ENCODE measurements at places on chromosomes 5 and 9.

DNA sequence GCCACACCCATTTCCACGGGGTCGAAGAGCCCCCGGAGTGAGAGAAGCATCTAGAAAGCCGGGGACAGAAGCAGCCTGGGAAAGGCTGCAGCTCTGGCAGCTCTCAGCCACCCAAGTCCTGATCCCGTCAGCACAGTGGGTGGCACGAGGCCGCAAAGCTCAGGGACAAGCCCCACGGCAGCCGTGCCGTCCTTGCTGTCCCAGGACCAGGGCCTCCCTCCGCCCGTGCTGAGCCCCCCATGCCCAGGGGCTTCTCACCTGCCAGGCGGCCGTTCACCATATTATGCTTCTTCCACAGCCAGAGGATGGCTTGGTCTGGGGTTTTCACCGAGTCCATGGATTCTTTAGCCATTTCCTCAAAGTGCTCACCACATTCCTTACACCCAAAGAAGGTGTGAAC lies 6.1 kb upstream of the LHX3 start:
- no peak for DNase-seq

DNA sequence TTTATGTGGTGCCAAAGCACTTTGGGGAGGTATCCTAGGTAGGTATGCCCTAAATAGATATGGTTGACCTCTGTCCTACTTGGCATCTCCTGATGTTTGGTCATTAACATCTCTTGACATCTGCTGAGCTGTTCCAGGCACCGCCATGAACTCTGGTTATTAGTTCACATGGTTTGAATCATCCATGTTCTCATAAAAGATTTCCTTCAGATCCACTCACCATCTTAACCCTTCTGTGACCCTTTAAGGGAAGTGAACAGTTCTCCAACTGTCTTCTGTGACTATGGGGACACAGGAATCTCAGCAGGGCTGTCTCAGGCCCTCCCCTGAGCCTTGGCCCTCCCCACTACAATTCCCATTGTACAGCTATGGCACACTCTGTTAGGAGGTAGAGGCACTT lies 167.7 kb downstream of the CDH6 start:
- no peak for DNase-seq

GRCh38 chr9:437066-437465 lies 222.4 kb downstream of the DOCK8 start:
- no peak for DNase-seq

DNA sequence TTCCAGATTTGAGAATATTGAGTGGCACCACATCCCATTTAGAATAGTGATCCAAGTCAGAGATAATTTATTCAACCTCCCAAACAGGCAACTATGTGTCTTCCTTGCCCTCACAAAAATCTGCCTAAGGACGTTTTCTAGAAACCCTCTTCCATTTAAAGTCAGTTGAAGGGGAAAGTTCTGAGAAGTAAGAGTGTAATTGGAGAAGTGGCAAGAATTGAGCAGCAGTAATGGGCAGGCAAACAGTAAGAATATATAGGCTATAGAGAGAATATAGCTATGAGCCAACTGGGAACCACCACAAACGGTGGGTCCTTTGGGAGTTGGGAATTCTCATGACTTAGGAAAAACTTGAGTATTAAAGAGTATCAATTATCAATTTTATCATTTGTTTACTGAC lies 31.1 kb upstream of the CETN3 start:
- no peak for DNase-seq

DNA sequence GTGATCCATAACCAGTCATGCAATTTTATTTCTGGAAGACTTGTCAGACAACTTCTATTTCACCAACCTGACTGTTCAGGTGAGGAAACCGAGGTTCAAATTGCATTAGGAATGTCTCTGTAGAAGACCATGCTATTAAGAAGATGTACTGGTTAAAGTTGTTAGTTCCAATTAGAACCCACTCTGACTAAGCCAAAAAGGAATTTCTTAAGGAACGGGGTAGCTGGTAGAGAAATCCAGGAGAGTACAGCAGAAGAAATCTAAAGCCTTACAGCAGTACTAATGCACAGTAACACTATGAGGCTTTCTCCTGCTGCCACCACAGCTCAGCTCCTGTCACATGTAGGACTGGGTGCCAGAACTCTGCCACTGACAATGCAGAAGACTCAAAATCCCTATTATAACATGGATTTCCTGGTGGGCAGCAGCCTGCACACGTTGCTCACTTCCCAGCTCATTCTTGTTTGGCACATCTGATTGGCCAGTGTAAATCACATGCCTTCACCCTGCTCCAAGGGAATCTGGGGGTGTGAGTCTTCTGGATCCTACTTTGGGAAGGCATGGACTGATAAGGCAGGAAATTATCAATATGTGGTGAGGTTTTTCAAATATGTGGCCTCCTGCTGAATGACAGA lies 37.1 kb downstream of the CAST start:
- no peak for DNase-seq

DNA sequence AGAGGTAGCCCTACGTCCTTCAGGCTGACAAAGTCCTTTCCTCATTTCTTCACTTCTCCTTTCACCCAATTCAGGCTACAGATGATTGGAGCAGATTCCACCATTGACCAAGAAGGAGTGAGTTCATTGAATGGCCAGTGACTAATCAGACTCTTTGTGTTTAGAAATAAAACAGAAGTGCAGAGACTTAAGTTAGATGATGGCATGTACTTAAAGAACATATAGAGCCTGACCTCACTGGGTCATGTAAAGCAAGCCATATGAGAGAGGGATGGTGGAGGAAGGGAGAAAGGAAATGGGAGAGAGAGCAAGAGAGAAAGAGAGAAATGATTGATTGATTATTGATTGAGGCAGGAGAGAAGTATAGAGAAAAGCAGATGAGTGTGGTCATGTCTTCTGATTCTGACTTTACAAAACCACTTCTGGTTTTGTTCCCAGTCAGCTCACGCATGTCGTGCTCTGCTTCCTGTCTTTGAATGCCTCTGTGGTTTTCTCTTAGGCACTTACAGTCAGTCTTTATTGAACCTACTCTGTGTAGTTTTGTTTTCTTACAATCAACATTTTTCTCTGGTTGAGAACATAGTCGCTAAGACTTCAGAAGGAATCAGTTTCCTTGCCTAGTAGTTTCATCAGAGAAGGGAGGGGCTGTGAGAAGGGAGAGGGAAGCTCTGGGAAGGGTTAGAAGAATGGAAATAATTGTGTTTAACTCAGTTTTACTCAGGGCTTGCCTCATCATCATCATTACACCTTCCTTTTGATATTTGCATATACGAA lies 149.2 kb upstream of the KLF9 start:
- DNase-seq, result no peak

GRCh38 chr5:34499001-34499734 lies 157.0 kb upstream of the RAI14 start:
- no peak for DNase-seq

DNA sequence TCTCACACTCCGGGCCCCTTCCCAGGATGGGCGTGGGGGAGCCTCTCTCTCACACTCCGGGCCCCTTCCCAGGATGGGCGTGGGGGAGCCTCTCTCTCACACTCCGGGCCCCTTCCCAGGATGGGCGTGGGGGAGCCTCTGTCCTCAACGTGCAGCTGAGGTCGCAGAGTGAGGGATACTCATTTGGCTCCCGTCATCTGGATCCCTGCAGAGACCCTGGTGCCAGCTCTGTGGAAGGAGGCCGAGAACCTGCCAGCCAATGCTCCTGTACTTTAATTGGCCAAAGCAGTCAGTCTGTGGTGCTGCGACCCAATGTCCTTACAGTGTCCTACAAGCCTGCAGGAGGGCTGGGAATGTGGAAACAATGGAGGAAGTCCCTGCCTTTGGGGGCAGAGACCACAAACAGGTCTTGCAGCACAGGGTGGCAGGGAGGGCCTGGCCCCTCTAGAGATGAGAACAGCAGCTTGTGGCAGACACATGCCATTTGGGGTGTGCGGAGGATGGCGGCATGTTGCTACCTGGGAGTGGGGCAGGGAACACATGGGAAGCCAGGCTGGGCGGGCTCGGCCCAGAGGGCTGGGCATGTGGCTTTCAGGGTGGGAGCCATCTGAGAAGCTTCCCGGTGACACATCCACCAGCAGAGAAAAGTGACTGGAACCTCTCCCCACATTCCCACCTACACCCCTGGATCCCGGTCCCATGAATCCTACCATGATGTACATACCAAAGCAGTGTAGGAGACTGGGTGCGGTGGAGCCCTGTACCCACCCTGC lies 13.6 kb upstream of the MRNIP start:
- DNase-seq, result no peak

DNA sequence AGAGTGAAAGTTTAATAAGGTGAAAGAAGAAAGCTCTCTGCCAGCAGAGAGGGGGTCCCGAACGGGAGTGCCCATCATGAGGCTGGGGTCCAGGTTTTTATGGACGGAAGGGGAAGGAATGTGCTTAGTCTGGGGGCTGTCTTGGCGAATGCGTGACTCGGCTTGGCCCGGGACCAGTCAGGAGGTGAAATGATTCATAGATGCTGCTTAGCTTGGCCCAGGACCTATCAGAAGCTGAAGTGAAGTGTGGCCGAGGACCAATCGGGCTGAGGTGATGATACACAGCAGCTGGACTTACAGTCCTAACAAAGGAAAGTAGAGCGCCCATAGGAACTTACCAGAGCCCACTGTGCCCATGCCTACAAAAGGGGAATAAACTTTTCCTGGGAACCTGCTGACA lies 3.9 kb upstream of the FKTN start:
- no peak for DNase-seq

DNA sequence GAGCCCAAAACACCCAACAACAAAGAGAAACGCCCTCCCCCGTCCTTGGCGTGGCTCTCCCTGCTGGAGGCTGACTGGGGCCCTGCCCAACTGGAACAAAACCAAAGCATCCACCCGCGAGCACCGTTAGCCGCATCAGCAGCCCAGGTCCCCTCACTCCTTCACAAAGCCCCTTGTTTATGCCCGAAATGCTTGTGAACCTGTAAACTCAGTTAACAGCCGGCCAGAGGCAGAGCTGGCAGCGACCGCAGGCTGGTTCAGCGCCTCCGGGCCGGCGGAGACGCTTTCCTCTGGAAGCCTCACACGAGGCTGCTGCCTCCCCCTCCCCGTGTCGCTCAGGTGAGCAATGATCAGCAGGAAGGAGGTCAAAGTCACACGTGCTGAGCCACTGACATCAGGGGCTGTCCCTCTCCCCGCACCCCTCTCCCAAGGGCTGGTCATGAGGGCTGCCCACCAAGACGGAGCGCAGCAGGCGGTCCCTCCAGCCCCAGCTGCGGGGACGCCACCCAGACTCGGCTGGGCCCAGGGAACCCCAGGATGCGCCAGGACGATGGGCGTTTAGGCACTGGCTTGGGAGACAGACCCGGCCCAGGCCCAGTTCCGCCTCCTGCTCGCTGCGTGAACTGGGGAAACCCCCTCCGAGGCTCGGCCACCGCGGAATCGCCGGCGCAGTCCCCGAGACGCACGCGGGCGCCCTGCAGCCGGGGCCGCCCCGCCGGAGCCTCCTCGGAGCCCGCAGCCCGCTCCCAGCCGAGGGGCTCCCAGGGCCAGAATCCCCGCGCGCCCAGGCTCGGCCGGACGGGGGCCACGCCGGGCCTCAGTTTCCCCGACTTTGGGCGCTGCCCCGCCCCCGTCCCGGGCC lies 563 bp downstream of the SNAPC4 start:
- DNase-seq, result no peak

DNA sequence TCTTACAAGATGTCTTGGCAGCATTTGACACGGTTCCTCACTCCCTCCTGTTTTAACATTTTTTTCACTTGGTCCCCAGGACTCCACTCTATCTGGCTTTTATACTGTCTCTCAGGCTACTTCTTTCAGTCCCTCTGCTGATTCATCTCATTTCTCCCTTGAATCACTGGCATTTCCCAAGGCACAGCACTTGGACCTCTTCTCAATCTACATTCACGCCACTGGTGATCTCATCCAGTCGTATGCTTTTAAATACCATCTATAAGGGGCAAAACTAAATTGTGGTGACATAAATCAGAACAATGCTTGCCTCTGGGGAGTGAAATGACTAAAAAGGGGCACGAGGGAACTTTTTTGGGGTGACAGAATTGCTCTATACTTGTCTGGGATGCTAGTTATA lies 47.1 kb downstream of the MAPKAP1 start:
- DNase-seq, result no peak

GRCh38 chr5:67012171-67012570 lies 184.4 kb downstream of the CD180 start:
- DNase-seq, result no peak

DNA sequence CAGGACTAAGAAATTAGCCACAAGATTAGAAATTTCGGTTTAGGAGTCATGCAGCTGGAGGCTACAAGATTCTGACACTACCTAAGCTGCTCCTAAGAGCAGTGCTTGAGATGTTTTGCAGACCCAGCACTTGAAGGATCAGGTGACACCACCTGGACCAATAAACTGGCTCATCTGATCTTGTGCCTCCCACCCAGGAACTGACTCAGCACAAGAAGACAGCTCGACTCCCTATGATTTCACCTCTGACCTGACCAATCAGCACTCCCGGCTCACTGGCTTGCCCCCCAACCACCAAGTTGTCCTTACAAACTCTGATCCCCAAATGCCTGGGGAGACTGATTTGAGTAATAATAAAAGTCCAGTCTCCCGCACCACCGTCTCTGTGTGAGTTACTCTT lies 170.4 kb downstream of the TTC39B start:
- no peak for DNase-seq

GRCh38 chr5:139903795-139904565 lies 108.4 kb downstream of the PSD2 start:
- DNase-seq, result no peak

DNA sequence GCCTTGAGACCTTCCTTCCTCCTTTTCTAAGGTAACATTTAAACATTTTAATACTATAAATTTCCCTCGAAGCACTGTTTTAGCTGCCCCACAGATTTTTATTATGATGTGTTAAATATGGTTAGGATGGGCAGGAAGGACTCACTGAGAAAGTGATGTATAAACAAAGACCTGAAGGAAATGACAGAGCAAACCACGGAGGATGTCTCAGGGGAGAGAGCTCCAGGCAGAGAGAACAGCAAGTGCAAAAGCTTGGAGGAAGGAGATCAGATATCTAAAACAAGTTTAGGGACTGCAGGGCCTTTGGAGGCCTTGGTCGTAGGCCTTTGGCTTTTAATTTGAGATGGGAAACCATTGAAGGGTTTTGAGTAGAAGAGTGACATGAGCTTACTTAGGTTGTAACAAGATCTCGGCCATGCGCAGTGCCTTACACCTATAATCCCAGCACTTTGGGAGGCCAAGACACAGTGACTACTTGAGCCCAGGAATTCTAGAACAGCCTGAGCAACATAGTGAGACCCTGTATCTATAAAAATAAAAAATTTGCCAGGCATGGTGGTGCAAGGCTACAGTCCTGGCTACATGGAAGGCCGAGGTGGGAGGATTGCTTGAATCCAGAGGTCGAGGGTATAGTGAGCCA lies 35.5 kb upstream of the LRRTM2 start:
- no peak for DNase-seq

Measured in esophagus squamous epithelium (tissue), 5 donors.